ENCODE measurements at places on chromosomes 3 and 15. TPM values are rescaled to one million over a fixed set of nuclear protein-coding genes. Genes with fewer than 3 reads are reported as not detected.

The MEGF11 gene
- total RNA-seq, result 3.3 TPM

- no peak for DNase-seq
Measured at GRCh38 chr3:146019508-146019907, 141.5 kb downstream of the PLOD2 start.

GRCh38 chr3:105857601-105858000, 11.2 kb downstream of the CBLB start:
- no peak for DNase-seq

- no peak for DNase-seq
Measured at GRCh38 chr3:2898591-2899353, 211.4 kb downstream of the IL5RA start.

DNA sequence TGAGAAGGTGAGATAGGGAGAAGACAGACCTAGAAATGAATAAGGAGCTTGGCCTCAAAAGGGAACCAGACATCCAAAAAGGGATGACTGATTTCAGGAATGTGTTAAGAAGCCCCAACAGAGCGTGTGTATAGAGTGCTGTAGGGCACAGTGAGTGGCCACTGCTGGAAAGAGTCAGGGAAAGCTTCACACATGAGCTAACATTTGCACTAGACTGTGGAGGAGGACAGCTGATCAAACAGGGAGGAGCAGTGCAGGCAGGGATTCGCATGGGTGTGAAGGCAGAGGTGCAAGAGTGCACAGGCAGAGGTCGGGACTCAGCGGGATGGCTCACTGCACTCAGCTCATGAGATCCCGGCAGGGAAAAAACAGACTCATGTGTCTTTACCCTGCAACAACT, 61.8 kb downstream of the NPTN start:
- no peak for DNase-seq

All from type B pancreatic cell (in vitro differentiated cells).